Ovary (tissue), 10 donors: ENCODE measurements at places on chromosomes 3 and 15.

GRCh38 chr3:71389191-71389590 is 194.3 kb downstream of the FOXP1 start:
- H3K4me3 ChIP-seq, result no peak overlapping the region
- H3K4me1 ChIP-seq, result peaks cover 4% of the 10 kb centered on the region
- no peak overlapping the region for H3K27ac ChIP-seq
- DNase-seq, result no peak
- no peaks in the 10 kb centered on the region for H3K36me3 ChIP-seq
- no peaks in the 10 kb centered on the region for H3K27me3 ChIP-seq

GRCh38 chr3:178421069-178421468 is 115.2 kb upstream of the KCNMB2 start:
- H3K36me3 ChIP-seq, result no peaks in the 10 kb centered on the region
- no peaks in the 10 kb centered on the region for H3K27me3 ChIP-seq
- no peaks in the 10 kb centered on the region for H3K4me1 ChIP-seq
- H3K27ac ChIP-seq, result no peak overlapping the region
- no peak for DNase-seq
- no peak overlapping the region for H3K4me3 ChIP-seq

- DNase-seq, result no peak
- H3K27ac ChIP-seq, result no peak overlapping the region
- no peaks in the 10 kb centered on the region for H3K27me3 ChIP-seq
Measured at GRCh38 chr3:133459400-133459799, 59.5 kb downstream of the BFSP2 start.

DNA sequence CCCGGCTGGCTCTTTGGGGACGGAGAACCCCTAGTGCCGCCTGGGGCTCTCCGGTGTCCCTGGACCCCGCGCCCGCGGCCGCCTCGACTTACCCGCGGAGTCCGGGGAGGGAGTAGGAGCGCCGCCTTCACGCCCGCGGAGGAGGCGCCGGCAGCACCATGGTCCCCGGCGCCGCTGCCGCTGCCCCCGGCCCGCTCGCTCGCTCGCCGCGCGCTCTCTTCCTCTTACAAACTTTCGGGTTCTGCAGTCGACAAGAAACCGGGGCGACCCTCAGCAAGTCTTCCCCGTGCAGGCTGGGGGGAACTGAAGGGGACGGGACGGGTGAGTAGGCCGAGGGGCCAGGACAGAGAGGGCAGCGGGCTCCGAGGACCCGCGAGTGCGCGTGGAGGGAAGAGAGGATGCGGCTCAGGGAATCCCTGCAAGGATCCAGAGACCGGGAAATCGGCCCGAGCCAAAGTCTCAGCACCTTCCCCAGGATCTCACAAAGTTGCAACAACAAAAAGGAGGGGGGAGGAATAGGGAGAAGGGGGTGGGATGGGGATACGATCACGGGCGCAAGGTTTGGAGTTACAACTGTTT is 2.0 kb downstream of the FOXP1 start:
- DNase-seq, result peak; percentile 54
- H3K27ac ChIP-seq, result peak overlapping the region; percentile 99
- H3K36me3 ChIP-seq, result no peaks in the 10 kb centered on the region
- no peaks in the 10 kb centered on the region for H3K27me3 ChIP-seq
- peak overlapping the region; percentile 86 for H3K4me3 ChIP-seq

- H3K4me3 ChIP-seq, result no peak overlapping the region
- H3K27ac ChIP-seq, result no peak overlapping the region
- no peaks in the 10 kb centered on the region for H3K36me3 ChIP-seq
- H3K27me3 ChIP-seq, result no peaks in the 10 kb centered on the region
Measured at GRCh38 chr3:16515885-16516420, 2.5 kb upstream of the RFTN1 start.

- H3K27ac ChIP-seq, result no peak overlapping the region
- H3K36me3 ChIP-seq, result no peaks in the 10 kb centered on the region
- no peak for DNase-seq
- H3K27me3 ChIP-seq, result no peaks in the 10 kb centered on the region
- H3K4me3 ChIP-seq, result no peak overlapping the region
Measured at GRCh38 chr3:28050885-28051284, 190.5 kb upstream of the CMC1 start.

- no peaks in the 10 kb centered on the region for H3K4me1 ChIP-seq
- DNase-seq, result no peak
- no peak overlapping the region for H3K4me3 ChIP-seq
- H3K36me3 ChIP-seq, result no peaks in the 10 kb centered on the region
- no peaks in the 10 kb centered on the region for H3K27me3 ChIP-seq
Measured at GRCh38 chr3:195748661-195749060, 27.9 kb downstream of the MUC20 start.

DNA sequence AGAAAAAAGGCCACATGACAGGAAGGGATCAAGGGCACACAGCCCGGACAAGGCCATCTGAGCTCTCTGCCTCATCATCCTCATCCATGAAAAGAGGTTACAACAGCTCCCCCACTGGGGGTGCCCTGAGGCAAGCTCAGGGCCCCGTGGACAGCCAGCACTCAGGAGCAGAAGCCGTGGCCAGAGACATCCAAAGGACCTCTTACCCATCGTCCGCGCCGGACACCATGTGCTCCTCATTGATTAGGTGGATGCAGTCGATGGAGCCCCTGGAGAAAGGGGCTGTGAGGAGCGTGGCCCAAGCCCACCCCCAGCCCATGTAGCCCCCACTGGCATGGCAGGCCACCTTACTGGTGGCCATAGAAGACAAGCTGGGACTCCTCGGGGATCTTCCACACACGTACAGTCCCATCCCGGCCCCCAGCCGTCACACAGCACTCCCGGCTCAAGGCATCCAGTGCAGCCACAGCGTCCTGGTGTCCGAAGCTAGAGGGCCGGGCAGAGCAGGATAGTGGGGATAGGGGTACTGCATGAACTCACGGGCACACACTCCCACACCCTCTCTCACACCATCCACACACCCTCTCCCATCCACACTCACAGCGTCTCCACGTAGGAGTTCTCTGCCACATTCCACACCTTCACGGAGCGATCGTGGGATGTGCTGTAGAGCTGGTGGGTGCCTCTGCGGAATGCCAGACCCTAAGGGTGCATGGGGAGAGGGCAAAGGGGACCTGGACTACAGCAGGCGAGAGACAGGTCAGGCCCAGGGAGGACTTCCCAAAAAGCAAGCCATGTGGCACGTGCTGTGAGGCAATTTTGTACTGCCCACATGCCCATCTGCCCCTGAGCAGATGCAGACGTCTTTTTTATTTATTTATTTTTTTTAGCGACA is 6.5 kb downstream of the RRP9 start:
- no peaks in the 10 kb centered on the region for H3K27me3 ChIP-seq
- no peak overlapping the region for H3K4me3 ChIP-seq
- no peaks in the 10 kb centered on the region for H3K36me3 ChIP-seq
- H3K27ac ChIP-seq, result no peak overlapping the region
- no peaks in the 10 kb centered on the region for H3K4me1 ChIP-seq

GRCh38 chr15:95464509-95464908 is 866.0 kb upstream of the NR2F2 start:
- no peaks in the 10 kb centered on the region for H3K36me3 ChIP-seq
- no peaks in the 10 kb centered on the region for H3K27me3 ChIP-seq
- peak overlapping the region; percentile 77 for H3K27ac ChIP-seq
- H3K4me3 ChIP-seq, result no peak overlapping the region

GRCh38 chr3:162165346-162165745 is 668.7 kb downstream of the OTOL1 start:
- H3K36me3 ChIP-seq, result no peaks in the 10 kb centered on the region
- no peak overlapping the region for H3K4me3 ChIP-seq
- H3K27me3 ChIP-seq, result no peaks in the 10 kb centered on the region
- no peaks in the 10 kb centered on the region for H3K4me1 ChIP-seq
- no peak overlapping the region for H3K27ac ChIP-seq

DNA sequence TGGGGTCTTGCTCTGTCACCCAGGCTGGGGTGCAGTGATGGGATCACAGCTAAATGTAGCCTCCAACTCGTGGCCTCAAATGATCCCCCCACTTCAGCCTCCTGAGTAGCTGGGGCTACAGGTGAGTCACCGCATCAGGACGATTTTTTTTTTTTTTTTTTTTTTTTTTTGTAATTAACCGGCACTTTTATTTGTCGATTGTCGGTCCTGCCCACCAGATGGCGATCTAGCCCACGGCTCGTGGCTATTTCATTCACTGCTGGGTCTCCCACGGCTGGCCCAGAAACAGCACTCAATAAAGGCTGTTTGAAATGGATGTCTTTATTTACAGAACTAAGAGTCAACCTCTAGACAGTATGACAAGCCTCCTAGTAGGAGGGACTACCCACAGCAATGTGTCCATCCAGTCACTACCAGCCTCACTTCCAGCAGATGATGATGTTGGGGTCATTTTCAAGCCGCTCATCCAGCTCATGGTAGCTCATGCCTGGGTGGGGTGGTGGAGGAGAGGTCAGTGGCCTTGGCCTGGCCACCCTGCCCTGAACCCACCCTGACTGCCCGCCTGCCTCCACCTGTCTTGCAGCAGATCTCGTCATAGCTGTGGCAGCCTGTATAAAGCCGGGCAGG is 1.8 kb upstream of the ZMYND10 start:
- no peaks in the 10 kb centered on the region for H3K36me3 ChIP-seq
- no peak overlapping the region for H3K27ac ChIP-seq
- H3K27me3 ChIP-seq, result no peaks in the 10 kb centered on the region

GRCh38 chr3:162719684-162720341 is 1223.2 kb downstream of the OTOL1 start:
- no peaks in the 10 kb centered on the region for H3K27me3 ChIP-seq
- DNase-seq, result no peak
- H3K4me1 ChIP-seq, result no peaks in the 10 kb centered on the region
- no peaks in the 10 kb centered on the region for H3K36me3 ChIP-seq
- H3K4me3 ChIP-seq, result no peak overlapping the region

DNA sequence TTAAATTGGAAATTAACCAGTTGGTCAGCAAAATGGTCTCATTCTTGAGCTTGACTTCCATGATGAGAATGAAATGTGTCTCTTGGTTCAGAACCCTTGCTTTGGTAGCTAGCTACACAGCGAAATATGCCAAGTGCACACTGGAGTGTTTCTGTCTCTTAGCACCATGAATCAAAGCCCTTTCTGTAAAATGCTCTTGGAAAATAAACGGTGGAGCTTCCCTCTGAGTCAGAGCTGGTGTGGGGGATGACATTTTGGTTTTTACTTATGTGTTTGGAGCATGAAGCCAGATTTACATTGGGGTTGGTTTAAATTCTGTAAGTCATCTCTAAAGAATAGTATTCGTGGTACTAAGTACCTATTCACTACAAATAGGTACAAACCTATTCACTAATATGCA is 85.1 kb upstream of the NANOGP8 start:
- DNase-seq, result no peak
- H3K4me1 ChIP-seq, result no peaks in the 10 kb centered on the region
- no peak overlapping the region for H3K4me3 ChIP-seq
- H3K27ac ChIP-seq, result no peak overlapping the region
- H3K36me3 ChIP-seq, result no peaks in the 10 kb centered on the region

GRCh38 chr3:18712713-18713576 is 287.8 kb upstream of the SATB1 start:
- DNase-seq, result no peak
- no peak overlapping the region for H3K27ac ChIP-seq
- no peak overlapping the region for H3K4me3 ChIP-seq
- H3K36me3 ChIP-seq, result no peaks in the 10 kb centered on the region

DNA sequence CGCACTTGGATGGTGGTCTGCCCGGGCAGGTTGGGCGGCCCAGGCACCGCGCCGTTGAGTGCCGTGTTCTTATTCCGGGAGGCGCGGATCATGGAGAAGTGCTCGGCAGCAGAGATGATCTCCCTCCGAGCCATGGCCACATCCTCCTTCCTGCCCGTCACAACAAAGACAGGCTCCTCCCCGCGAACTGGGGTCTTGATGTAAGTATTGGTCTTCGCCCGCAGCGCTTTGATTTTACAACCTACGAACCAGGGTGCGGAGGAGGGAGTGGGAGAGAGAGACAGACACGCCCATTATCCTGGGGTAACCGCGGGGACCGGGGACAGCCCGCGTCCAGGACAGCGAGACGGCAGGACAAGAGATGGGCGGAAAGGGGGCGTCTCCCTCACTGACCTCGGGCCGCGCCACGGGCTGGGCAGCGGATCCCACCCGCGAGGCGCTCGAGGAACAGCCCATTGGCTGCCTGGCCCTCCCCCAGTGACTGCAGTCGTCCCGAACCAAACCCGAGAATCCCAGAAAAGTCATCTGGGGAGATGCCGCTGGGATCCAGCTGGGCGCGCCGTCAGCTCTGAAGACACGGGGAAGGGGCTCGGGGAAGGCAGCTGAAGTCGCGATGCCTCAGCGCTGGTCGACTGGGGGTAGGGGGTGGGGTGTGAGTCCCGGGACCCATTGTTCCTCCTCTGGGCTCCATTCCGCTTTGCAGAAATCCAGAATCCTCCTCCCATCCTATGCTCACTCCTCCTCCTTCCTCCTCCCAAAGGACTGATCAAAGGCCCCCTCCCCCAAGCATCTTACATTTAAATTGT is 1.2 kb downstream of the MEX3B start:
- DNase-seq, result peak; percentile 68
- H3K4me3 ChIP-seq, result peak overlapping the region; percentile 78
- peaks cover 15% of the 10 kb centered on the region for H3K4me1 ChIP-seq
- no peaks in the 10 kb centered on the region for H3K36me3 ChIP-seq
- peak overlapping the region; percentile 91 for H3K27ac ChIP-seq

DNA sequence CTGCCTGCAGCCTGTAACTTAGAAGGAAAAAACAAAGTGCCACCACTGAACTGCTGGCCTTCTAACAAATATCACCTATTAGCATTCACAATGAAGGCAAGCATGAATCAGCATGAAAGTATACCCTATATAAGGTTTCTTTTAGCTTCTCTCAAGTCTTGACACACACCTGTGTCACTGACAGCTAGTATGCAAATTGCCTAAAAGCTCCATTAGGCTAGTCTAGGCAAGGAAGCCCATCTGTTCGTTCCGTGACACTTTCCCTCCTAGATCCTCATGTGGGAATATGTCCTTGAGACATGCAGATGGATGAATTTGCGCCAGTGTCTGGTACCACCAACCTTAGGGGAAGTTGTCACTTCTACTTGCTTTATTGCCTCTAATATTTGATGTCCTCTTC is 129.3 kb downstream of the RBMS3 start:
- DNase-seq, result no peak
- H3K27ac ChIP-seq, result no peak overlapping the region
- no peaks in the 10 kb centered on the region for H3K36me3 ChIP-seq
- H3K4me1 ChIP-seq, result peaks cover 18% of the 10 kb centered on the region
- H3K27me3 ChIP-seq, result no peaks in the 10 kb centered on the region
- no peak overlapping the region for H3K4me3 ChIP-seq

- H3K27ac ChIP-seq, result no peak overlapping the region
- no peak overlapping the region for H3K4me3 ChIP-seq
- DNase-seq, result no peak
- no peaks in the 10 kb centered on the region for H3K36me3 ChIP-seq
Measured at GRCh38 chr3:107594870-107595269, 72.1 kb downstream of the BBX start.

DNA sequence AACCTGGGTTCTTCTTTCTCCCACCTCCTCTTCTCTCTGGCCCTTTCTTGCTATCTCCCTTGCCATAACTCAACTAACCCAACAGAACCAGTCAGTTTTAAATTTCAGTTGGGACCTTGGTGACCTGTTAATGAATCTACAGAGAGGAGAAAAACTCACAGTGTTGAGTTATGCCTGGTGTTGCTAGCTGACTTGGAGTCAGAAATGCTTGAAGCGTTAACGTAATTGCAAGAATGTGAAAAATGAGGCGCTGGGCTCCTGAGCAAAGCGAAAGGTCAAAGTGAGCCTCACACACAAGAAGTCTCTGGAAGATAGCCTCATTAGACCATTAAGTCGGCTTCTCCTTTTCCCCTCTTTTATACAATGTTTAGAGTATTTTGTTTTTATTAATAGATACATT is 18.4 kb downstream of the MEIS2 start:
- H3K27ac ChIP-seq, result no peak overlapping the region
- H3K27me3 ChIP-seq, result no peaks in the 10 kb centered on the region
- H3K4me3 ChIP-seq, result no peak overlapping the region
- no peaks in the 10 kb centered on the region for H3K36me3 ChIP-seq
